GM23248 (cell line): ENCODE measurements at places on chromosomes 12 and 14. TPM values are rescaled to one million over a fixed set of nuclear protein-coding genes. Genes with fewer than 3 reads are reported as not detected.

- no peak overlapping the region for H3K27ac ChIP-seq
- H3K4me3 ChIP-seq, result no peak overlapping the region
- no peaks in the 10 kb centered on the region for H3K27me3 ChIP-seq
- H3K36me3 ChIP-seq, result peaks cover 17% of the 10 kb centered on the region; the same call in 1 of the 2 replicates
Measured at GRCh38 chr14:71597955-71598660, 334.1 kb upstream of the RGS6 start.

Gene C12orf42
- total RNA-seq, result not detected in 2 replicates

DNA sequence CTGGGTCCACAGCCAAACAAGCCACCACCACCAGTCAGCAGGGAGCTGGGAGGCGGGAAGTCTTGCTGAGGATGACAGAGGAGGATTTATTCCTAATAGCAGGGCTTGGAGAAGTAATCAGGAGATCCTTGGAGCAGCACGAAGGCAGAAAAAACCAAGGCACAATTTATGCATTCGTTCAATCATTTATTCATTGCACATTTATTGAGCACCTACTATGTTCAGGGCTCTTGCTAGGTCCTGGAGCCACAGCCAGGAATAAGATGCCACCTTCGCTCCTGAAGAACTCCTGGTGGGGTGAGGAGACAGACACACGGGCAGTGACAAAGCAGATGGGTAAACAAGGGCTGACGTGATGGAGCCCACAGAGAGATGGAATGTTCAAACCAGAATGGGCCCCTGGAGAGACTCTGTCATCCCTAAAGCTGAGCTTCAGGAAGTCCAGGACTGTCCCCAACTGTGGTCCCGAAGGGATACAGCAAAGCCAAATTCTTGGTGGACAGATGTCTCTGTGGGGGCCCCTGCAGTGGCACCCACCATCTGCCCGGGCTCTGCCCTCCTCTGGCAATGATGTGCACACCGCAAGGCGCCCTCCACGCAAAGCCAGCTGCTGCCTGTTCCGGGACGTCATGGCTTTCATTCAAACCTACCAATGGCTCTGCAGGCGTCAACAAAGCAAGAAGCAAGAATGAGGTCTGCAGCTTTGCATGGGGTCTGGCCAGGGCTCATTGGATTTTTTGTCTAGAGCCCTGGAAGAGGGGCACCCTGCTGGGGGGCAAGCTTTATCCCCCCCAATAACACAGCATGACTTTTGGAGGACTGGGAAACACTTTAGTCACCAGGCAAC, 3.0 kb upstream of the TESC start:
- no peaks in the 10 kb centered on the region for H3K4me1 ChIP-seq
- no peak overlapping the region for H3K27ac ChIP-seq
- H3K36me3 ChIP-seq, result no peaks in the 10 kb centered on the region
- H3K27me3 ChIP-seq, result peaks cover 61% of the 10 kb centered on the region
- DNase-seq, result no peak

Gene LAG3
- not detected in 2 replicates for total RNA-seq

- peak; percentile 43 for DNase-seq
- H3K4me3 ChIP-seq, result peak overlapping the region; percentile 54
- peaks cover 16% of the 10 kb centered on the region for H3K4me1 ChIP-seq
- H3K27me3 ChIP-seq, result no peaks in the 10 kb centered on the region
- no peak overlapping the region for H3K27ac ChIP-seq
Measured at GRCh38 chr12:54285150-54286041, 4.9 kb downstream of the HNRNPA1 start.
